NCI-H2171 (cell line): ENCODE measurements at places on chromosomes 2 and 18.

DNA sequence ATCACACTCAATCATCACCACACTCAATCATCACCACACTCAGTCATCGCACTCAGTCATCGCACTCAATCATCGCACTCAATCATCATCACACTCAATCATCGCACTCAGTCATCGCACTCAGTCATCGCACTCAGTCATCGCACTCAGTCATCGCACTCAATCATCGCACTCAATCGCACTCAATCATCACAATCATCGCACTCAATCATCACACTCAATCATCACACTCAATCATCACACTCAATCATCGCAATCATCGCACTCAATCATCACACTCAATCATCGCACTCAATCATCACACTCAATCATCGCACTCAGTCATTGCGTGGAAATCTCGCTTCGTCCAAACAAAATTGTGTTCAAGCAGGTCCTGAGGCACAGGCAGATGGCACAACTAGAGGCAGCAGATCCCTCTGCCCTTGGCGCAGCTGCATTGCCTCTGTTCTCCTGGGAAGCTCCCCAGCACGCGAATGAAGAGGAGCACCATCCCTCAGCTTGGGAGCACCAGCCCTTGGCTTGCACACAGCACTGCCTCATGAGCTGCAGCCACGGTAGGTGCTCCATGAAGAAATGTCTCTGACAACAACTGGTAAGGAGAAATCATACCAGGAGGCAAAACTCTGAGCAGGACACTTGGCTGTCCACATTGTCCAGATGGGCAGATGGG, 108.1 kb downstream of the EIPR1 start:
- DNase-seq: no peak

GRCh38 chr2:71240794-71241193, 13.9 kb upstream of the PAIP2B start:
- no peak for DNase-seq

GRCh38 chr2:70104231-70105111, 17.2 kb downstream of the PCBP1 start:
- no peak for DNase-seq

DNA sequence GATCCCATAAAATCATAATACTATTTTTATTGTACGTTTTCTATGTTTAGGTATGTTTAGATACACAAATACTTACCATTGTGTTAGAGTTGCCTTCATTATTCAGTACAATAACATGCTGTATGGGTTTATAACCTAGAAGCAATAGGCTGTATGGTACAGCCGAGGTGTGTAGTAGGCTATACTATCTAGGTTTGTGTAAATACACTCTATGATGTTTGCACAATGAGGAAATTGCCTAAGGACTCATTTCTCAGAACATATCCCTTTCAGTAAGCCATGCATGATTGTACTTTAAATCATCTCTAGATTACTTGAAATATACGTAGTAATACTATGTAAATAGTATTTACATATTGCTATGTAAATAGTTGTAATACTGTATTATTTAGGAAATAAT, 156.7 kb downstream of the CDCA7 start:
- DNase-seq: no peak

DNA sequence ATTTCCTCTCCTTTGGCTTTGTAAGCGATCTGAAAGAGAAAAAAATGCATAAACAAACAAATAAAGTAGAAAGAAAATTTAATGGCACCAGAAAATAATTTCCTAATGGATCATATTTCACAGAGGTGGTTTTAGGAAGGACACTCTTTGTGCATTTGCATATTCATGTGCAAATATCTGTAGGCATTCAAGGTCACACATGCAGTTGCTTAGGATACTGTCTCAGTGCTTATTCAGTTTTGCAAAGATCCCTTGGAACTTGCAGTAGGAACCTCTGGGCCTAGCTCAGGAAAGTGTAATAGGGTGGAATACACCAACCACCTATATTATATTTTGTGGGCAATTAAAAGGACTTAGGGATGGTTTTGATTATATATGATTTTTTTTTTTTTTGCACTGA, 54.3 kb downstream of the NEB start:
- DNase-seq: no peak

- DNase-seq: no peak
These were observed 261.5 kb downstream of the PTGR3 start for GRCh38 chr18:74947417-74947816.

GRCh38 chr18:61323951-61324350, 9.3 kb upstream of the CDH20 start:
- no peak for DNase-seq

GRCh38 chr2:62208758-62209114, 12.8 kb downstream of the B3GNT2 start:
- DNase-seq: no peak

- no peak for DNase-seq
These were observed 53.7 kb downstream of the FAM210A start for GRCh38 chr18:13672657-13673056.

GRCh38 chr2:9332136-9332852, 91.0 kb downstream of the ITGB1BP1 start:
- no peak for DNase-seq

DNA sequence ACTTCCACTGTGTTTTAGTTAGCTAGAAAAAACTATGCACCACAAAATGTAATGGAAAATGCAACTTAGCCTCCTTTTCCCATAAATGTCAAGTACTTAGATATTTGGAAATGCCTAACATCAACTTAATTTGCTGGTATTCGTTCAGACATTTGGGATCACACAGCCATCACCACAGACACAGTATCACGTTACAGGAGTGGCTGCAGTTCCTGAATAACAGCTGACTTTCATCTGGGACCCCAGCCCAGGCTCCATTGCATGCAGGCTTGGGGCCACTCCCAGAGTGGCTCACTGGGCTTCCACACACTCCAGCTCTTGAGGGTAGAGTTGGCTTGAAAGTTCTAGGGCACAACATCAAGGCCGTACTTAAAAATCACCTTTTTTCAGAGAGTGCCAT, 9.3 kb downstream of the TMEM182 start:
- no peak for DNase-seq

DNA sequence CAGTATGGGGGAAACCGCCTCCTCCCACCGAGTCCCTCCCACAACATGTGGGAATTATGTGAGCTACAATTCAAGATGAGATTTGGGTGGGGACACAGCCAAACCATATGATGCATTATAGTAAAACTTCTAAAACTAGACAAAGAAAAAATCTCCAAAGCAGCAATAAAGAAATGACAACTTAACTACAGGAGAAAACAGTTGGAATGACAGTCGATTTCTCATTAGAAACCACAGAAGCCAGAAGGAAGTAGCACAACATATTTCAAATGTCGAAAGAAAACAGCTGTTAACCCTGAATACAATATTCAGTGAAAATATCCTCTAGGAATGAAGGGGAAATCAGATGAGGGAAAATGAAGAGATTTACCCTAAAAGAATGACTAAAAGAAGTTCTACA, 53.5 kb upstream of the TCF4 start:
- no peak for DNase-seq

DNA sequence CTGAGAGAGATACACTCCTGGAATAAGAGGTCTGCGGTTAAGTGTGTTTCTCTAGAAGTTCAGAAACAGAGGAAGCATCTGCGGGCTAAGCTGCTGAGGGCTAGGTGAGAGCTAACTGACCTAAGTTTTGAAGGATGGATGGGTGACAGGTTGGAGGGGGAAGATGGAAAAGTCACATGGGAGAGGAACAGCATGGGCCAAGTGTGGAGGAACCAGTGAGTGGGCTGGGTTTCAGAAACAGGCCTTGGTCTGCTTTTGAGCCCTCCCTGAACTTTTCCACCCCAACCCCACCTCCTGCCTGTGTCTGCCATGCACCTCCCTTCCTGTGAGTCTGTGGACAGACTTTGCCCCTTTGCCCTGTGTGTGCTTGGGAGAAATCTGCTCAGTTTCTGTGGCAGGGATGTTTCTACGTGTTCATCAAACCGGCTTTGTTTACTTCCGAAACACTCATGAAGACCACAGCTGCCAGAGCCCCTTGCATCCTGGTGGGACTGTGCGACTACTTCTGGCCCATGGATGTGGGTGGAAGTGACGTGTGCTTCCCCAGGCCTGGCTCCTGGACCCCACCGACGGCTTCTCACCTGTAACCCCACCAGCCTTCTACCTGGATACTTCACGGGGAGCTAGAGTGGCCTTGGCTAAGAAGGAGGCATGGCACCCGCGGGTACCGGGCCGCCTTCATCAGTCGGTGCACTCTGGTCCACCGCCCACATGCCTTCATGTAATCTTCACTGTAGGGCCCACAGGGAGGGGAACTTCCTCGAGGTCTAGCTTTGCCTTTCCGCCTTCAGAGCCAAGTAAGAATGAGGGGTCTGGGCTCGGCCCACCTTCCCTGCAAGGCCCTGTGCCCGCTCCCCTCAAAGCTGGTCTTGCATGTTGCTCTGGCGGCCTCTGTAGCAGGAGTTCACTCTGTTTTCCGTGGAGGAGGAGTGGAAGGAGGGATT, 1.4 kb upstream of the HPCAL1 start:
- DNase-seq: no peak

- DNase-seq: no peak
These were observed 319.6 kb downstream of the PIK3C3 start for GRCh38 chr18:42274488-42275137.

DNA sequence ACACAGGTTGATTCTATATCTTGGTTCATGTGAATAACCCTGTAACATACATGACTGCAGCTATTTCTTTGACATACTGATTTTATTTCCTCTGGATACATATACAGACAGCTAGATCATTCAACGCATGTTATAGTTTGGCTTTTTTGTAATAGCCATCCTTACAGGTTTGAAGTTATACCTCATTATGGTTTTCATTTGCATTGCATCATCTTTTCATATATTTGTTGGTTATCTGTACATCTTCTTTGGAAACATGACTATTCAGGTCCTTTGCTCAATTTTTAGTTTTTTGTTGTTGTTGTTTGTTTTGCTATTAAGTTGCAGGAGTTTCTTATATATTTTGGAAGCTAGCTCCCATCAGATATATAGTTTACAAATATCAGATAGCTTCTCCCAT, 276.2 kb upstream of the NETO1 start:
- DNase-seq: no peak

DNA sequence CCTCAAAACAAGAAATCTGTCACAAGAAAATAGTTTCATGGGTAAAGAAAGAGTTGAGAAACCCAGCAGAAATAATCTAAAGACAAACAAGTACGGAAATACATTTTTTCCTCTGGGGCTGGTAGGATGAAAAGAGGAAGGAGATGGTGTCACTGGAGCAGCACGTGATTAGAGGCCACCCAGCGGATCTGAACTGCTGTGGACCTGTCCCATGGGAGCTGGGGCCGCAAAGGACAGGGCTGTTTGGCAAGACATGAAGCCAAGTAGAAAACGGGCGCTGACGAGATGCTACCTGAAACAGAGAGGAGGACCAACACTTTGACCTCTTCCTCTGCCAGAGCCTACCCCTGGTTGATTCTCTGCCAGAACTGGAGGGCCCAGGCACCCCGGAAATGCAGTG, 295.4 kb upstream of the ATP5MC3 start:
- DNase-seq: no peak

DNA sequence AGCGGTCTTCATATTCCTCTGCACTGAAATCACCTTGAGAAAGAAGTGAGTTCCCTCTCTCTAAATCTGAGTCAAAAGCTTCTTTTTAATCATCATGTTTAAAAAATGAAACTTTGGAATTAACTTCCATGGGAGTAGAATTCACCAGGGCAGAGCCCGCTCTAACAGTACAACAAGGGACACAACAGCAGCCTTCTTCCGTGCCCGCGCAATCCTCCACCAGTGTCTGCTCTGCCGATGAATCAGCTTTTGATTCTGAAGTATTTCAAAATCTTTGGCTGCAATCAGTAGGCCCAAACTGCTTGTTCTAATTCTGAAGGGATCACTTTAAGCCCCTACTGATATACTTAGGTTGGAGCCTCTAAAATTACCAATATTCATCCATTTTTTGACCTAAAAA, 76.9 kb downstream of the USP40 start:
- no peak for DNase-seq

DNA sequence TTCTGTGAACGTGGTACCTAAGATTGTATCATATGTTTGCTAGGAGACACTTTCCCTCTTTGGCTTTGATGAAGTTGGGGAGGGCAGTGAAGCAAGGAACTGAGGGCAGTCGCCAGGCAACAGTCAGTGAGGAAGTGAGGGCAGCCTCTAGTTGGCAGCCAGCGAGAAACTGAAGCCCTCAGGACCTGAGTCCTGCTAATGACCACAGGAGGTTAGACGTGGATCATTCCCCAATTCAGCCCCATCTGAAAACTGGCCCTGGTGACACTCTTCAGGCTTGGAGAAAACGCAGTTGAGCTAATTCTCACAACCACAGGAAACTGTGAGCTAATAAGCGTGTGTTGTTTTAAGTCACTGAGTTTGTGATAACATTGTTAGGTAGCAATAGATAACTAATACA, 84.5 kb upstream of the REG3G start:
- no peak for DNase-seq

GRCh38 chr2:130261970-130262760, 63.9 kb upstream of the TUBA3E start:
- DNase-seq: peak; percentile 79

DNA sequence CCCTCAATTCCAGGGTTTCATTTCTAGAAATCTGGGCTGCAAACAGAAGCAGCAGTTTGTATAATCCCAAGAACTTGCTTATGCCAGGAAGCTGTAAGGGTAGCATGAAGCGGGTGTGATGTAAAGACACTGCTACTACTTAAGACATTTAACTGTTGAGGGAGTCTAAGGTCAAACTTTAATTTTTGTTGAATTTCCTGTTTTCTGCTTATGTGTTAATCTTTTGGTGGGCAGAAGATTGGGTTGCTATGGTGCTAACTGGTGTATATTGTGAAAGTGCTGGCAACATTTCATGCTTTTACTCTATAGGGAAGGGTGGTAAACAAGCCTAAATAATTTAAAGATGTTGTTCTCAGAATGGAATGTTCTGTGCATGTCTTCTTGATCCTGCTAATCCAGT, 2.7 kb downstream of the NCOA1 start:
- no peak for DNase-seq
